ENCODE measurements at places on chromosomes 12 and 14.

DNA sequence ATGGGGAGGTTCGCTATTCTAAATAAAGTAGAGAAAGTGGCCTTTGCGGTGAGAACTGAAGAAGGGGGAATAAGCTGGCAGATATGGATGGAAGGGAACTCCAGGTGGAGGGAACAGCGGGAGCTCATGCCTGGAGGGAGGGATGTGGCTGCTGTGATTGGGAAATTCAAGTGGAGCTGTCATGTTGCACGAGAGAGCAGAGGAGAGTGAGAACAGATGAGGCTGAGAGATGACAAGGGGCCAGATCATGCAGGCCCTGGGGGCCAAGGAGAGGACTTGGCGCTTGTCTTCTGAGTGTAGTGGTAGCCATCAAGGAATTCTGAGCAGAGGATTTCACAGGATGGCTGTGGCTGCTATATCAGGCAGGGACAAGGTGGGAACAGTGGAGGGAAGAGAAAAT lies 35.0 kb downstream of the TGFB3 start:
- DNase-seq, result no peak

DNA sequence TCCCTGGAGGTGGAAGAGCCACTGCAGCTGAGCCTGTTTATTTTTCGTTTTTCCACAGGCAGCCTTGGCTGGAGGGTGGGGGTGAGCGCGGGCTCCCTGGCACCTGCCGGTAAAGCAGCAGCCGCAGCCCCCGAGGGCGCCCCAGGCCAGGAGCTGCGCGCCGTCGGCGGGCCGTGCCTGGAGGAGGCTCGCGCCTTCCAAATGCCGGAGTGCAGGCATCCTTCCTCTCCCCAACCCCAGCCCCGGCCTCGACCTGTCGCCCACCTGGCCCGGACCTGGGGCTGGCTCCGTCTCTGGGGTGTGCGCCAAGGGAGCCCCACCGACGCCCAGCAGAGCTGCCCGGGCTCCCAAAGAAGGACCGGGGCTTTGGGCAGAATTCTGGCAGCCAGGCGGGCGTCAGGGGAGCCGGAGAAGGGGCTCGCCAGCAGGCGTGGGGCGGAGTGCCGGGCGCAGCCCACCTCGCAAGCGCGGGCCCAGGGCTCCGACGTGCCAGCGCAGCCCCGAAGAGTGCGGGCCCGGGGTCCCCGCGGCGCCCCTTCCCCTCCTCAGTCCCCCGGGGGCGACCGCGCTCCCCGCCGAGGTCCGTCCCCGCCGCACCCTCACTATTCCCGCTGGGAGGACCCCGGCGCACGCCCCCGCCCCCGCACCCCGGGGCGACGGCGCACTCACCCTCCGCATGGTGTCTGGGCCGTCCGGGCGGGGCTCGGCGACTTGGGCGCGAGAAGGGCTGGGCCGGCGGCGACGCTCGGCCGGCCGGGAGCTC lies 130.3 kb downstream of the NDUFA12 start:
- no peak for DNase-seq

DNA sequence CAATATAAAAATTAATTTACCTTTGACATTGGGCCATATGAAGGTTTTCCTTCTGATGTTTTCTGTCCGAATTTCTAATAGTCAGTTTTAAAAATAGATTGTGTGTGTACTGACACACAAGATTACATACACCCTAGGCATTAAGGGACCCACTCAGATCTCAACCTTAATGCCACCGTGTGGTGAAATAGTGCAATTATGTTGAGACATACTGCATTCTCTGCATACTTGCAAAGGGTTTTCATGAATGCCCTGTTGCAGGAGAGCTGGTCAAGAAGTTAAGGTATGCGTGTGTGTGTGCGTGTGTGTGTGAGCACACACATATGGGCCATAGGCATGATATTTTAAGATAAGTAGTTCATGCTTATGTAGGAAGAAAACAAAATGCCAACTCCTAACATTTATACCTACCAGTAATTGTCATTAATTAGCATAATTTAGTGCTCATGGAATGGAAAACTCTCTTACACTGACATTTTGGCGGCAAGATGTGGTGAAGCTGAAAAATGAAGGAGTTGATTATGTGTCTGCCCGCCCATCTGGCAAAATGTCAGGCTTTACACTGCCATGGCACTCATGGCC lies 58.8 kb downstream of the PIK3C2G start:
- DNase-seq, result no peak

DNA sequence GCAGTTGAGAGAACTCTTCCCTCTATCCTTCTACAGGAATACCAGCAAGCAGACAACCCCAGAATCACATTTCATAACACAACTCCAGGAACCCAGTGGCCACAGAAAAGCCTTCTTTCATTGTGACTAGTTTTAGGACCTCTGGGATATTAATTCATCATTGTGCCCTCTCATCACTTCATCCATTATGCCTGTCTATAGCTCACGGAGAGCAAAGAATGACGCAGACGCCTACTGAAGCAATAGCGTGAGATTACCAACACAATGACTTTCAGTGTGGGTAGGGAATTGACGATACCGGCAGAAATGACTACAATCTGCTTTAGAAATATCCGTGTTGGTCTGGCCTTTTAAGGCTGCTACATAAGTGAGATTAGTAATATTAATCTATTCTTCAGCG lies 158.1 kb upstream of the FOXG1 start:
- no peak for DNase-seq

DNA sequence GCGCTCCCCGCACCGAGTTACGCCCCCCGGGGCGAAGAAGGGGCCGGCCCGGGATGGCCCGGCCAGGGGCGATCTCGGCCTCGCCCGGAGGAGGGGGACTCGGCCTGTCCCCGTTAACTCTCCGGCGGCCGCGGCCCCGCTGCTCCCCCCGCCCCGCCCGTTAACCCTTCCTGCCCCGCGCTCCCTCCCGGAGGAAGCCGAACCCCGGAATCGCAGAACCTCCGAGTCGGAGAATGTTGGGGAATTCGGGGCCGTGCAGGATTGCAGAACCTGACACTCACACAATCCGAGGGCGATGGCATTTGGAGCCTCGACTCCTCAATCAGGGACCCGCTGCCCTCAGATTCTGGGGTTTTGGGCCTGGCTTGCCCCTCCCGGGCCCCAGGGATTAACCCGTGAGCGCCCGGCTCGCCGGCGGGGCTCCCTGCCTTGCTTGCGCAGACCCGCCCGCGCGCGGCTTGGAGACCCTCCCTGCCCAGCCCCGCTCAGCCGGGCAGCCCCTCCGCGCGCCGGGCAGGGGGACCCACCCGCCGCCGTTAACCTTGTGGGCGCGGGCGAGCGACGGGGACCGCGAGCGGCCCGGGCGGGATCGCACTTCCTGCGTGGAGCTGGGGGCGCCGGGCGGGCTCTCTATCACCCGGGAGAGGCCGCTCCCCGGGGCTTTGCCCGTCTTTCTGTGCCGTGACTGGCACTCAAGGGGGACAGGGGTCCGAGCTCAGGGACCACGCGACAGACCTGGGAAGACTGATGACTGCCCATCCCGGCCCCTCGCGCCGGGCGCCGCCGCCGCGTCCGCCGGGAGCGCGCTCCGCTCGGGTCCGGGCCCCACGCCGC lies 18.8 kb downstream of the BEGAIN start:
- no peak for DNase-seq

DNA sequence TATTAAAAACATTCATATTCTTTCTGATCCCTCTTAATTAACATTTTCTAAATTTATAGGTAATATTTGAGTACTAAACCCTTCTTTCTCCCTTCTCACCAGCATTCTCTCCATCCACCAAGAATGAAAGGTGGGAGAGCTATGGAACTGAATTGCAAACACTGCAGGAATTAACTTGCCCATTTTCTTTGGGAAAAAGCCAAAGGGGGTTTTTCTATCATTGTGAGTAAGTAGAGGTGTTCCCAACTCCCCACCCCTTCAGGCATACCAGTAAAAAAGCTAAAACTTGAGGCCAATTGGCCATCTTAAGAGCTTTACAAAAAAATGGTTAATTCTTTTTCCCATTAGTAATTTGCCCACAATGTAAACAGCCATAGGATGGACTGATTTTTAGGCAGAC lies 23.7 kb downstream of the PCNX1 start:
- DNase-seq, result no peak
